D721Med (cell line): ENCODE measurements at places on chromosomes 7 and 10.
A peak's percentile ranks its signal among the peaks of the same experiment; 100 is the strongest.

DNA sequence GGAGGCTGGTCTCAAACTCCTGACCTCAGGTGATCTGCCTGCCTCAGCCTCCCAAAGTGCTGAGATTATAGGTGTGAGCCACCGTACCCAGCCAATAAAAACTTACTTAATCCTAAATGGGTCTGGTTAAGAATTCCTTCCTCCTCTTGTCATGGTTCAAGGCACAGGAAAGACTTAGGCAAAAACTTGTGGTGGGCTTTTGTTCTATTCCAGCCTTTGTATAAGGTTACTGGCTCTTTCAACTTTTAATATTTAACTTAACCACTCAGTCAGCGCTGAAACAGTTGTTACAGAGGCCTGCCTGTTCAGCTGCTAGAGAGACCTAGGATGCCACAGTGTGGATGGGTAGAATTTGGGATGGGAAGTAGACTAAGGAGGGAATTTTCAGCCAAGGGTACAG is 28.1 kb upstream of the GARS1 start:
- DNase-seq: no peak

GRCh38 chr10:60461688-60462087 is 72.0 kb upstream of the ANK3 start:
- no peak for DNase-seq

DNA sequence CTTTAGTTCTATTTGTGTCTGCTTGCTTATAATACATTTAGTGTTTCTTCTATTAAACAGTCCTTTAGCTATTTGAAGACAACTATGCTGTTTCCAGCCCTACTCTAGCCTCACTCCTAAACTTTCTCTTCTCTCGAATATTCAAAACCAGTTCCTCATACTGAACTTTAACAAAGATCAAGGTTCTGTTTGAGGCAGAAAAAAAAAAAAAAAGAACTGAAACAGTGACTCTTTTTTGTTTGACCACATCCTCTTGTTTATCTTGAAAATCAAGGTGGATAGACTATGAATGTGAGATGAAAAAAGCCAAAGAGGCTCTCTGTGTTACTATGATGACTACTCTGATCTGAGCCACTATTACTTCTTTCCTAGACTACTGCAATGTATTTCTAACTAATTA is 154.3 kb downstream of the ZNF365 start:
- DNase-seq: no peak

DNA sequence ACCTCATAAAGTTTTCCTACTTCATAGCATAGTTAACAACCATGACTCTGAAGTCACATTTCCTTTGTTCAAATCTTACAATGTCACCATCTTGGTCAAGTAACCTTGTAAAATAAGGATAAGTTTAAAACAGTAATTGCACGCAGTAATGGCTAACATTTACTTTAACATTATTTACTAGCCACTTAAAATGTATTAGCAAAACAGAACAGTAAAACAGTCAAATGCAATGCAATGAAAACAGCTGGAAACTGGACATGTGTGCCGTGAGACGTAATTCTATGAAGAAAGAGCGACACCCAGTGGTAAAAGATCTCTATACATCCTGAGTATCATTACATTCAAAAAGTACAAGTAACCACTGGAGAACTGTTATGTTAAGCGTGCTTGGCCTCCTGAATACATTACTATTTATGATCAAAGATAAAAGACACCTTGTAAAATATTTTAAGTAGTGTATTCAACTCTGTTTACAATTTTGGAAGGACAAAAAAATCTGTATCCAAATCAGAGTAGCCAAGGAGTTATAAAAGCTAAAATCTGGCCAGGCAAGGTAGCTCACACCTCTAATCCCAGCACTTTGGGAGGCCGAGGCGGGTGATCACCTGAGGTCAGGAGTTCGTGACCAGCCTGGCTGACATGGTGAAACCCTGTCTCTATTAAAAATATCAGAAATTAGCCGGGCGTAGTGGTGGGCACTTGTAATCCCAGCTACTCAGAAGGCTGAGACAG is 27.2 kb downstream of the ATE1 start:
- no peak for DNase-seq

- no peak for DNase-seq
Observed at GRCh38 chr7:123979876-123980275, 53.0 kb downstream of the TMEM229A start.

DNA sequence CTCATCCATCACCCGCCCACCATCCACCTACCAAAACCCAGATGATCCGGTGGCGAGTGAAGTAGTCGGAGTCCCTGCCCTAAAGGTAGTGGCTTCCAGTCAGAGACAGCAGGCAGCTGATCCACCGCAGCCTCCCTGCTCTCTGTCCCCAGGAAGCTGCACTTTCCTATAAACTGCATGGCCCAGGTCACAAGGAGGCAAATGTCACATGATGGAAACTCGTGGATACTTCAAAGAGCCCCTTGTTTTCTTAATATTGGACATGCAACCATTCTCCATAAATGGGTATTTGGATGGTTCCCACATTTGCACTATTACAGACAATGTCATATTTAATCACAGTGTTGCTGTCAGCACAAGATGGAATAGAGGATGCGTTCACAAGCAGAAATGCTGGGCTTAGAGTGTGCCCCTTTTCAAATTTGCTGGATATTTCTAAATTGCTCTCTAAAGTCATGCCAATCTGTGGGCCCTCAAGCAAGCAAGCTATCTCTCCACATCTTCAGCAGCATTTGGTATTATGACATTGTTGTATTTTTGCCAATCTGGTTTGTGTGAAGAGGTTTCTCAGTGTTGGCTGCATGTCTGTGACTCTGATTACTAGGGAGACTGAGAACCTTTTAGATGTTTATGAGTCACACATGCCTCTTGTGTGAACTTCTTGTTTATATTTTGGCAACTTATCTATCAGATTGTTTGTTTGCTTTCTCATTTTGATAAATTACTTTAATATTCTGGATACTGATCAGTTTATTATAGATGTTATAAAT is 822.0 kb downstream of the TNS3 start:
- no peak for DNase-seq

DNA sequence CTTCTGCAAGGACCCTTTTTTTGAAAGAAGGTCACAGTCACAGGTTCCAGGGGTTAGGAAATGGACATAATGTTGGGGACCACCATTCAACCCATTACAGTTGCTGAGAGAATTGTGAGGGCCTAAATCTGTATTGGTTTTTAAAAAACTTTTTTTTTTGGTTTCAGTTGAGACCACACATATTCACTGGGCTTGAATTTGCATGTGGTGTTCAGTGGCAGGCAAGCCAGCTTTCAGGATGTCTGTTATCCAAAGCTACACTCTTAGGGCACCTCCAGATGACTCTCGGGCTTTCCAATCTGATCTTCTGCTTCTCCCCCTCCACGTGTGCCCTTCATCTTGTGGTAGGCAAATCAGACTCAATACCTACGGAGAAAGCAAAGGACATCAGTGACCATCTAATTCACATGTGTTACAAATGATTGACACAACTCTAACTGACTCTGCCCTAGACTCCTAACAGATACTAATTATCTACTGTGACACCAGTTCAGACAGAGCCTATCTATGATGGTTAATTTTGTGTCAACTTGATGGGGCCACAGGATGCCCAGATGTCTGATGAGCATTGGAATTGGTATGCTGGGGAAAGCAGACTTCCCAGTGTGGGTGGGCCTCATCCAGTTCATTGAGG is 93.3 kb upstream of the ELMO1 start:
- no peak for DNase-seq

DNA sequence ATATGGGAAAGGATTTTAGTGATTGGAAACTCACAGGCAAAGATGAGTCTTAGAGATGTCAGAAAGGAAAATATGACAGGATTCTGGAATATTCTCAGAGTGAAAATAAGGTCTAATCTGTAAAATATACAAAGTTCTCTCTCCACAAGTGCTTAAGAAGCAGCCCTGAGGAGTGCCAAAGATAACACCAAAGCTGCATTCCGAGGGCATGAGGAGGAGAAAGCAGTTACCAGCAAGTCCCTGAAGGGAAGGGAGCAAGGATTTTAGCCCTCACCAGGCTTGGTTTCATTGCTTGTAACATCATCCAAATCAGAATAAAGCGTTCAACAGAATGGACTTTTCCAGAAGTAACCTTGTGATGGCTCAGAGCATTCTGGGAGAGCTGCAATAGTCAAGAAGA is 31.4 kb upstream of the DLX6 start:
- DNase-seq: no peak

DNA sequence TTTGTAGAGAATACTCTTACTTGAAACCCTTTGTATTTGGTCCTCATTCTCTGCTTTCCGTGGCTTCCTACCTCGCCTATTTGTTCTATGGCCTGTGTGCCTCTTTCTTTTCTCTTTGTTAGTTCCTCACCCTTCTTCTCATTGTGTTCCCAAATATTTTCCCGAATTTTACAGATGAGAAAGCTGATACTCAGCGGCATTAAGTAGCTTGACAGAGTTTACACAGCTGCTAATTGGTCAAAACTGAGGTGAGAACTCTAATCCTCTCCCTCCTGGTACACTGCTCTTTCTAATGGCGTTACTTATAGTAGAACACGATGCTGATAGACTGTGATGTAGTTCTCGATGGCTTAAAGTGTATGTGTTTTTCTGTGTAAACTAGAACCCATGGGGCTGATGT is 80.7 kb upstream of the HDAC9 start:
- no peak for DNase-seq

DNA sequence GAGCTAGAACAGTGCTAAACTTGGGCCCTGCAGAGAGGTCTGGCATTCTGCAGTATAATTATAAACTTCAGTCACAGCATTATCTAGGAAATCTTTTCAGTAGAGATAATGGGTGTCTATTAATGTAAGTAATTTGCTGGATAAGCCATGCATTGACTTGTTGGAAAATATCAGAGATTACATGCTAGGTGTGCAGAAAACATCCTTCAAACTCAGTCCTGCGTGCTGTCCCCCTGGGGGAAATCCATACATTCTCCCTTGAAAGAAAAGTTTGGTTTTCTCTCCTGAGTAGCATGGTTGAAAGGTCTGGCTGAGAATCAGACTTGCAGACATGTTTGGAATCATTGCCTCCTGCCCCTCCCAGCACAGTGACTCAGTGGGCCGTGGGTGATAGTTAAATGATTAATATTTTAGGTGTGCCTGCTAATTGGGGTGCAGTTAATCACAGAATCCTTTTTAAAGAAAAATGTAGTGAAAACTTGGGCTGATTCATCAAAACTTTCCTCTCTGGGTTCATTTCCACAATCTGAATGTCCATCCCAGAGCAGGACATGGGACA is 13.9 kb upstream of the PRXL2A start:
- DNase-seq: no peak

DNA sequence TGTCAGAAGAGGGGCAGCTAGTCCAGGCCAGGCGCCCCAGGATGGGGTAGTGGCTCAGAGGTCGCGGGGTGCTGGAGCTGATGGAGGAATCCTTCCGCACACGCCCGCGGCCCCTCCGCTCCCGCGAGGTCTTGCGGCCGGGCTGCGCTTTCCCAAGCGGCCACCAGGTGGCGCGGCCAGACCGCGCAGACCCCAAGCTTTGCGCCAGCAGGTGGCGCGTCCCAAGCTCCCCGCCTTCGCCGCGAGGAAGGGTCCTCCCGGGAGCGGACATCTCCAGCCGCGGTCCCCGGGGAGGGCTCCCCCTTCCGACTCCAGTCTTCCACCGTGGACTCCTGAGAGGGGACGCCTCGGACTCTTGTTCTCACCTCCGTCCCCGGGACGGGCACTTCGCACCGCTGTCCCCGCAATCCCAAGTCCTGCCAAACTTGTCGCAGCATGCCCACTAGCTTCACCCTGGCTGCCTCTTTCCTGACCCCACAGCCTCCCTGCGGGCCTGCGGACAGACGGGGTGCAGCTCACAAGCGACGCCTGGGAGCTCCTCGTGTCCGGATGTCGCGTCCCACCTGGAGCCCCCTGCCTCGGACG is 19.4 kb downstream of the KCNK18 start:
- DNase-seq: peak; percentile 61

DNA sequence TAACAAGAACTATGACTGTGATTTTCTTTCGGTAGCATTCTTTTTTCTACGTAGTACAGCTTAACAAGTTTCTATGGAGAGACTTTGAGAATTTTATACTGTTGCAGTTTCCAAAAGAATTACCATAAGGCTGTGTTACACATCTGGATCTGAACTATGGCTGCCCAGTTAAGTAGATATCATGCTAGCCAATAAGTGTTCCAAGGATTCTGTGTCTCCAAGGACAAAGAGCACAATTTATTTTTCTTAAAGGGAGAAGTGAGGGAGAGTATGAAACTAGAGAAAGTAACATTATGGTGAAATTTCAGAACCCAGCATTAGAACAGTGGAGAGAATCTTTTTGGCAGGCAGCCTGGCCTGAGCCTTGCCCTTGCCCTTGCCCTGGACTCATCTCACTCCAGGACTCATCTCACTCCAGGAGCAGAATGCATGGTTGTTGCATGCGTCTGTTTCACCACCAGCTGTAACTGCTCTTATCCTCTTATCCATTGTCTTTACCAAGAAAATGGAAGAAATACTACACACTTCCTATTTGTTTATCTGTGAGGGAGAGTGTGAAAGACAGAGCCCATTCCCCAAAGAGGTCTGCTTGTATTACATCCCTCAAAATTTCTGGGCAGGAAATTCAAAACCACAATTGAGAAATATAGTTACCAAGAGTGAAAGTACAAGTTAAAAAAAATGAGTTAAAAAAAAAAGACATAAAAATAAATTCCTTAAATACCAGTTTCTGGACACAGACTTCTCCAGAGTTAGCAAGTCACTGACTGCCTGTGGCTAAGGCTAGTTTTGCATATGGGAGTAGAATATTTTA is 1067.5 kb downstream of the NRG3 start:
- DNase-seq: no peak

DNA sequence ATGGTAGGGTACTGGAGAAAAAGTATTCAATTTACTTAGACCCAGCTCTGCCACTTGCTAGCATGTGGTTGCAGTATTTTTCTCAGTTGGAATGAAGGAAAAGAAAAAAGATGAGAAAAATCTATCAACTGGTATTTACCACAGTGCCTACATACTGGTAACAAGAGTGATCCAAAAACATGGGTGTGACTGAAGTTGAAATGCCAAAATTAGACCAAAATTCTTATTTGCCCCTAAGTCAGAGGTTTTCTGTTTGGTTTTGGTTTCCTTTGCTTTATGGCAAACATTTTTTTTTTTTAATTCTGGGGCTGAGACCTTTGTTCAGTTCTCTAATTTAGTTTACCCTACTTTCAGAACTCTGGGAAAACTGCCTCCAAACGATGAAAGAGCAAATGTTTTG is 12.3 kb downstream of the HYCC1 start:
- no peak for DNase-seq

DNA sequence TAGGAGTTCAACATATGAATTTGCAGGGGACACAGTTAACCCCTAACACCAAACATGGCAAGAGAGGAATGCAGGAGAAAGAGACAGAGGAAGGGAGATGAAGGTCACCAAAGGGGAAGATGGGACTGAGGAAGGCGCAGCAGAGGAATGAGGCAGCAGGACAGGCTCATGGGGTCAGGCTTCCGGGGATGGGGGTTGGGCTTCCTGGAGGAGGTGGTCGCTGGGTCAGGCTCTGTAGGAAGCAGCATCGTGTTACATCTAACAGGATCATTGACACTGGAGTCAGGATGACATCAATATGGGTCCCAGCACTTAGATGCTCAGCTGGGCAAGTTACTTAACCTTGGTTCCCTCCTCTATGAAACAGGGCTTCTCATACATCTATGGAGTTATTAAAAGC is 113.2 kb downstream of the NPTX2 start:
- no peak for DNase-seq
